IPS-NIHi11 (cell line): ENCODE measurements at places on chromosomes 12 and 14.
A peak's percentile ranks its signal among the peaks of the same experiment; 100 is the strongest.

DNA sequence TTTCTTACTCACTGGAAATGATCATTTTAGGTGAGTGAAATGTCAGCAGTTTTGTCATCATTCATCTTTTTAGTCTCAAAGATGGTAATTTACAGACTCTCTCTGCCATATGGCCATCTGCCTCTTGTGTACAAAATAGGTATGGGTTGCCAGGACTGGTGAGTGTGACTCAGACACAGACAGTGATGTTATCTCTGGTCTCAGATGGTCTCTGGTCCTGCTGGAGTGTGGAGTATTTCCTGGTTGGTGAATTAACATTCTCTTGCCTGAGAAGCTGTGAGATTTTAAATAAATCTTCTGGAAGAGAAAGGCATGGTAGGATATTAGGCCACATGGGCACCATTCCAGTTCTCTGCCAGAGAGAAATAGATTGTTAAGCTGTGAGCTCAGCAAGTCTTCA is 207.0 kb downstream of the ATP23 start:
- DNase-seq = no peak

DNA sequence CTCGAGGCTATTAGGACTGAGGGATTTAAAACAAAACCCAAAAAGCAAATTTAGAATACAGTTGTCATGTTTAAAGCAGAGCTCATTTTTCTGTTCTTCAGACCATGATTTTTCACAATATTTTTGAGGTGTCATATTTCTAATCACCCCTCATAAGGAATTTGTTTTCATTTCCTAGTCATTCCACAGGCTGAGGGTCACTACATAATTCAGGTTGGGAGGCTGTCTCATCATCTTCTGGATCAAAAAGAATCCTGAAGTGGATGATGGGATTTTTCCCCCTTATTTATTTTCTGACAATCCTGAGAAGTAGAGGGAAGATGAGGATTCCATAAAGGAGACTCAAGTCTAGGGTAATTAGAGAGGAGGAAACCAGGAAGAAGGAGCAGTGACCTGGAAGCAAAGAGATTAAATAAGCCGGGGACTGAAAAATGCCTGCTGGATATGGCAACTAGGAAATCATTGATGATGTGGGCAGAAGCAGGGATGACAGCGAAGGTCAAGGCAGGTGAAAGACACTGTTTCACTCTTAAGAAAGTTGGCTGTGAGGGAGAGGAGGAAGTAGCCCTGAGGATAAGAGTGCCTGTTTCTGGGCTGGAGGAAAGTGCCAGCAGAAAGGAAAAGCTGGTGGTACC is 9.0 kb upstream of the PCNX1 start:
- no peak for DNase-seq

DNA sequence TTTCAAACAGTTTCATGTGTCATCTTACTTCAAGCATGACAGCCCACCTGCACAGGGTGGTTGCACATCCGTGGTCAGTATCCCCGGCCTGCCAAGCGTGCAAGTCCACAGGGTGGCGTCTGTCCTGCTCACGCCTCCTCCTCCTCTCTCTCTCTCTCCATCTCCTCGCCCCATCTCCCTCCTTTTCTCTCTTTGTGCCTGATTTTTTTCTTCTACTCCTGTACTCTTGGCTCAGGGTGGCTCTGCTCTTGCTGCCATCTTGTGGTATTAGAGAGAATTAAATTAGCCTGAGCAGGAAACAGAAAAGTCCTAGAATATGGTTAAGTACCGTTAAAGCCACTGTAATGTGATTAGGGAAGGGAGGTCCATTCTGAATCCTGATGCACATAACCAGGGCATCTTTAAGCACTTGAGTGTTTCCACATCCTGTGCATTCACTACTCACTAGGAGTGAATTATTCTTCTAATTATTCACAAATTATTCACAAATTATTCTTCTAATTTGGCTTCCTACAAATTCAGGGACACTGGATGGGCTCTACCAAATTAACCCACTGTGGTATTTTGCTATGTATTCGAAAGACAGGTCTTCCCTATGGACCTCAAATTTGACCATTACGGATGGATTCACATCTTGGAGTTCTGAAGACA is 25.5 kb upstream of the DTX1 start:
- peak; percentile 81 for DNase-seq

GRCh38 chr12:2559931-2560330 is 234.8 kb upstream of the FKBP4 start:
- no peak for DNase-seq

DNA sequence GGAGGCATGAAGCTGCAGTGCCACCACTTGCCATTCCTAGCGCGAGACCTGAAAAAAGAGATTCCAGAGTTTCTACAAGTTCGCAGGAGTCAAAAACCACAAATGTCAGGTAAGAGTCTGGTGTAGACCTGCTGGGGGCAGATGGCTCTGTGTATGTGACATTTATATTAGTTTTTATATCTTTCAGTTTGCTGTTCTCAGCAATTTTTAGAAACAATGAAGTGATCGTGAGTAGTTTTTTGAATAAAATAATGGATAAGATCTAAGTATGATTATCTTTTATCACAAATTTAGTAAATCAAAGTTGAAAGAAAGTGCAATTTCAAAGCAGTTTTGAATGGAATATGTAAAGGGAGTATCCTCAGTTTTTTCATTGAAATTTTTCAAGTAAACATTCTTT is 9.3 kb downstream of the ZC3H14 start:
- no peak for DNase-seq

GRCh38 chr14:56294128-56294527 is 175.9 kb downstream of the PELI2 start:
- DNase-seq = peak; percentile 57

- DNase-seq = no peak
These were observed 28.8 kb downstream of the MAP3K9 start for GRCh38 chr14:70780396-70781075.

- DNase-seq = no peak
These were observed 13.8 kb downstream of the NFKBIA start for GRCh38 chr14:35390577-35391387.

- DNase-seq = no peak
These were observed 11.9 kb downstream of the PTGDR start for GRCh38 chr14:52279408-52279807.

DNA sequence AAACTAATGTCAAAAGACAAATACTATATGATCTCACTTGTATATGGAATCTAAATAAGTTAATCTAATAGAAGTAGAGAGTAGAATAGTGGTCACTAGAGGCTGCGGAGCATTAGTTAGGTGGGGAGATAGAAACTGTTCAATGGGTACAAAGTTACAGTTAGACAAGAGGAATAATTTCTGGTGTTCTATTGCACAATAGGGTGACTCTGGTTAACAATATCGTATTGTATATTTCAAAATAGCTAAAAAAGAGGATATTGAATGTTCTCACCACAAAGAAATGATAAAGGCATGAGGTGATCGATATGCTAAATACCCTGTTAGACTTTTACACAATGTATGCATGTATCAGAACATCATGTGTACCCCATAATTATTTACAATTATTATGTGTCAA is 42.9 kb downstream of the IGF1 start:
- DNase-seq = no peak

- no peak for DNase-seq
These were observed 4.4 kb downstream of the ZNF219 start for GRCh38 chr14:21093769-21094681.

GRCh38 chr12:6222078-6222654 is 22.0 kb downstream of the CD9 start:
- DNase-seq = no peak

- no peak for DNase-seq
These were observed 96.4 kb downstream of the EFCAB11 start for GRCh38 chr14:89858089-89858488.

DNA sequence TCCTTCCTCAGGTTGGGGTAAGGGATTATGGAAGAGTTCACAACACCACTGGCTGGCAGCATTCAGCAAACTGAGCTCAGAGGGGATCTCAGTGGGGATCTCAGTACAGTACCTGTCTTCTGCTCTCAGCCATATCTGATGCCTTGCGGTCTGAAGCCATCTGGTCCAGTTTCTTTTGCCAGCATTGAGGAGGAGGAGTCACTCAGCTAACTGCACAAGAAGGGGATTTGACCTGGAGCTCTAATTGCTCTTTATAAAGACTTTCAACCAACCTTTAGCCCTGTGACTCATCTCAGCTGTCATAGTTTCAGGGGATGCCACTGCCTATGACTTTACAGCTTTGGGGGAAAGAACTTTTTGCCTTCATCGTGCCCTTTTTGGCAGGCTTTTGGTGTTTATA is 44.9 kb downstream of the JKAMP start:
- no peak for DNase-seq

DNA sequence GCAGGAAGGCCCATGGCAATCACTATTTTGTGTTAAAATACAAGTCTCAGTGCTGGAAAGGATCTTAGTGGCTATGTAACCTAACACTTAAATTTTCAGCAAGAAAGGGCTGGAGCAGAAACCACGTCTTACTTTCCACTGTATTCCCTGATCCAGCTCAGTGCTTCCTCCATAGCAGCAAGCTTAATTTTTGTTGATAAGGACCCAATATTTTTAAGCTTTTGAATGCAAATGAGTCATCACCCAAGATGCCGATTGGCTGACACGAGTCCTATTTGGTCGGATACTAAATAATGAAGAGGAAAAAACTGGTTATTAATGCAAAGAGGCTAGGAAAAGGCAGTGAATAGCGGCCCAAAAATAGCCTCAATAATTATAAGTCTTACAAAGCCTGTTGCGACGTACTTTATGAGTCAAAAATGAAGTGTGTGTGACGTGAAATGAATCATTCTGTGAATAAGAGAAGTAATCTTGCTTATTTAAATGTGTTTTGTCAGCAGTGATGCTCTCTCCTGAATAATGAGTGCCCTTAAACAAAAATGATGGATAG is 46.9 kb upstream of the IGF1 start:
- no peak for DNase-seq

DNA sequence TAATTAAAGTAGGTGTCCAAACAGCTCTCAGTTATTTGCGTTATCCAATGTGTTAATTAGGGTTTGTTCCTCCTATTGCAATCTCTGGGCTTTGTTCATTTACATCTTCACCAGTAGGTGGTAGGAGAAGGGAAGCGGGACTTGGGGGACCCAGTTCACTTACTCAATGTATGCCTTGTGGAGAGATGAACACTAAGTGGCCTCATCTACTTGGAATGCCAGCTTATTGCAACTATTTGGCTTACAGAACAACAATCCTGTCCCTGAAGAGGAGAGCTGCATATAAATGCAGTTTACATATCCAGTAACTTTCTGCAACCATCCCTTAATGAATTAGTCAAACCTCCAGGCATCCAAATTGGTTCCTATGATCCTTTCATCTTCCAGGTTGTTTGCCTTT is 417.1 kb upstream of the CCDC196 start:
- DNase-seq = no peak

GRCh38 chr14:71225113-71225512 is 317.9 kb downstream of the PCNX1 start:
- no peak for DNase-seq

- peak; percentile 74 for DNase-seq
These were observed 34.3 kb upstream of the TEX22 start for GRCh38 chr14:105363847-105364708.

- DNase-seq = no peak
These were observed 31.0 kb downstream of the GNPTAB start for GRCh38 chr12:101799774-101800173.

DNA sequence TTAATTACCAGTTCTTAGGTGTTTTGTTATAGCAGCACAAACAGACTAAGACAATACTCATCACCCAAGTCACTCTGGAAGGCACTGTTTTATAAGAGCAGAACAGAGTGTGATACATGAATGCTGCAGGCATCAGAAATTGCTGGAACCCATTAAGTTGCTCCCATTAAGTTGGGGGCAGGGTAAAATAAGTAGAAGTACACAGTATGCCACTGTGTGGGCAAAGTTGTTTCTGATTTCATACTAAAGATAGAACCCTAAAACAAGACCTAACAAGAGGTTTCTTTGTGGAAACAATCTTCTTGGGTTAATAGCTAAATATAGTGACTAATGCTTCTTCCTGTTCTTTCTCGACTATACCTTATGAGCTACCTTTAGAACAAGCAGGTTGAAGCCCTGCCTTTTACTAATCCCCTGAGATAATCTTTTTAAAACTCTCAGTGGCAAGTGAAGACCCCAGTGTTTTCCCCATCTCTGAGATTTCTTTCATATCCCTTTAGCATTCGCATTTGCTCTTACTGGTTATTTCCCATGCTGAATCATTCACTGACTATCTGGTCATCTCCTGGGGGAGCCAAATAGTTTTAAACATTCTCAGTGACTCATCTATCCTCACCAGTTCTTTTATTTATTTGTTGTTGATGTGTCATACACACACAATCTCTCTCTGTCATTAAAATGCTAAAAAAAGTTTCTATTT is 52.3 kb downstream of the SOCS2 start:
- no peak for DNase-seq

- DNase-seq = peak; percentile 46
These were observed 68.4 kb upstream of the DLK1 start for GRCh38 chr14:100658181-100658886.

DNA sequence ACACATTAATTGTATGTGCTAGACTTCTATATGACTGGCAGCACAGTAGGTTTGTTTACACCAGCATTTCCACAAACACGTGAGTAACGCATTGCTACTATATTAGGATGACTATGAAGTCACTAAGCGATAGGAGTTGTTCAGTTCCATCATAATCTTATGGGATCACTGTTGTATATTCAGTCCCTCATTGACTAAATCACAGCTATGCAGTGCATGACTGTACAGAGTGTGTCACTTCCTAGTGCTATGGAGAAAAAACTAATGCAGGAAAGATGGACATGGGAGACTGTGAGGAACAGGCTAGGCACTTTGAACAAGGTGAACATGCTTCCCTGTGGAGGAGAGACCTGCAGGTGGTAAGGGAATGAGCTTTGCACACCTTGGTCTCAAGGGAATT is 259.8 kb downstream of the NUAK1 start:
- no peak for DNase-seq

DNA sequence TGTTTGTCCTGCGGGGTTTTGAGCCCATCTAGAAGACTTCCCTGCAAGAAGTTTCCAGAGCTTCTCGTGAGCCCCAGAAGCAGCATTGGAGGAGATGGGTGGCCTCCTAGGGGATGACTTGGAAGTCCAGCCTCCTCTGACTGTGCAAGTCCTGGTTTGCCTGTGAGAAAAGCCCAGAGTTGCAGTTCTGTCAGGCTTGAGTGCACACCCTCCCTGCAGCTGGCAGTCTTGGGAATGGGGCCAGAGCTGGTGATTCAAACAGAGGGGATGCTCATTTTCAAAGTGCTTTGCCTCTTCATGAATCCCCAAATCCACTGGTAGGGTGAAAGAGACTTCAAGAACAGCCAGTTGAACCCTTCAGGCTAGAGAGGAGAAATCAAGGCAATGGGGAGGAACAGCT is 3.9 kb upstream of the PPP1R1A start:
- DNase-seq = no peak

GRCh38 chr12:97948591-97948990 is 486.0 kb downstream of the RMST start:
- no peak for DNase-seq

GRCh38 chr14:73153272-73153671 is 17.0 kb downstream of the PSEN1 start:
- DNase-seq = no peak

GRCh38 chr14:90453401-90453951 is 56.6 kb downstream of the CALM1 start:
- DNase-seq = no peak

GRCh38 chr12:26666286-26666685 is 166.7 kb downstream of the ITPR2 start:
- DNase-seq = no peak

- no peak for DNase-seq
These were observed 17.0 kb upstream of the BCL7A start for GRCh38 chr12:122004633-122005071.

GRCh38 chr14:61247935-61248334 is 33.2 kb downstream of the TMEM30B start:
- DNase-seq = no peak

GRCh38 chr12:47131011-47131410 is 51.3 kb upstream of the AMIGO2 start:
- DNase-seq = no peak
